Transverse colon (tissue), 4 donors: ENCODE measurements at places on chromosomes 4 and X.

DNA sequence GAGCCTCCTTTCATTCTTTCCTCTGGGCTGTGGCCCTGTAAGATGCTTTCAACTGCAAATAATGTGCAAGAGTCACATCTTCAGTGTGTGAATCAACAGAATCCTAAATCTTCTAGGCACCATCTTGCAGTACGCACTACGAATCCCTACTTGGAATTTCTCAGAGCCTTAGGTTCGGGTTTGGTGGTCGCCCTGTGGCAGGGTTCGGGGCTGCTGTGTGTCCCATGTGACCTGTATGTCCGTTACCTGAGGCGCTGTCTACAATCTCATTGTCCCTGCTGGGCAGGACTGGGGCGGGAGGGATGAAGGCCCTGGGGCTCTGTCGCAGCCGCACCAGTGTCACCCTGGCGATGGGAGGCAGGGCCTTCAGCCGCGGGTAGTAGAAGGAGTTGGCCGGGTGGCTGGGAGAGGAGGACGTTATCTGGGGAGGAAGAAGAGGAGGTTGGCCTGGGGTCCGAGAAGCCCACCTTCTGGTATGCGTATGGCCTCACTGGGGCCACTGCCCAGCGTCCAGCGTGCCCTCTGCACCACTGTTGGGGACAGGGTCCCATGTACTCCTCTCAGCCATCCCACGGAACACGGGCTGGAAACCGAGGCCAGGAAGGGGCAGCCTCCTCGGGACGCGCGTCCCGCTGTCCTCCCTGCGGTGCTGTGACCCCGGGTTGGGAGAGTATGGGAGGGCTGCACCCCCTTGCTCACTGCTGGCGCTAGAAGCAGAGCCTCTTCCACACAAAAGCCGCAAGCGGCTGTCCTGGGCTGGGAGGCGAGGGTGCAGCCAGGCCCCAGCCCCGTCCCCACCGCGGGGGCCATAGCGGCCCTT lies 2.0 kb downstream of the SPON2 start:
- H3K4me3 ChIP-seq: peak overlapping the region; percentile 38
- H3K27me3 ChIP-seq: peaks cover 50% of the 10 kb centered on the region
- peaks cover 32% of the 10 kb centered on the region for H3K4me1 ChIP-seq
- no peaks in the 10 kb centered on the region for H3K36me3 ChIP-seq
- H3K27ac ChIP-seq: peak overlapping the region; percentile 88

- H3K27me3 ChIP-seq: no peaks in the 10 kb centered on the region
- DNase-seq: peak; percentile 43
- H3K27ac ChIP-seq: no peak overlapping the region
- H3K36me3 ChIP-seq: no peaks in the 10 kb centered on the region
- H3K4me1 ChIP-seq: no peaks in the 10 kb centered on the region
Observed at GRCh38 chrX:19544693-19545305, 29.5 kb upstream of the MAP3K15 start.

- no peak overlapping the region for H3K4me3 ChIP-seq
- no peaks in the 10 kb centered on the region for H3K27me3 ChIP-seq
- no peaks in the 10 kb centered on the region for H3K4me1 ChIP-seq
- H3K27ac ChIP-seq: no peak overlapping the region
- no peaks in the 10 kb centered on the region for H3K36me3 ChIP-seq
- no peak for DNase-seq
Observed at GRCh38 chr4:95426455-95426854, 122.3 kb downstream of the UNC5C start.

GRCh38 chrX:42818151-42818921 lies 40.4 kb upstream of the PPP1R2C start:
- H3K27me3 ChIP-seq: no peaks in the 10 kb centered on the region
- H3K27ac ChIP-seq: no peak overlapping the region
- H3K4me1 ChIP-seq: no peaks in the 10 kb centered on the region
- H3K36me3 ChIP-seq: no peaks in the 10 kb centered on the region
- no peak for DNase-seq
- no peak overlapping the region for H3K4me3 ChIP-seq

GRCh38 chr4:185781555-185782215 lies 30.3 kb downstream of the SORBS2 start:
- no peaks in the 10 kb centered on the region for H3K4me1 ChIP-seq
- H3K36me3 ChIP-seq: no peaks in the 10 kb centered on the region
- DNase-seq: no peak
- no peaks in the 10 kb centered on the region for H3K27me3 ChIP-seq
- H3K4me3 ChIP-seq: no peak overlapping the region

DNA sequence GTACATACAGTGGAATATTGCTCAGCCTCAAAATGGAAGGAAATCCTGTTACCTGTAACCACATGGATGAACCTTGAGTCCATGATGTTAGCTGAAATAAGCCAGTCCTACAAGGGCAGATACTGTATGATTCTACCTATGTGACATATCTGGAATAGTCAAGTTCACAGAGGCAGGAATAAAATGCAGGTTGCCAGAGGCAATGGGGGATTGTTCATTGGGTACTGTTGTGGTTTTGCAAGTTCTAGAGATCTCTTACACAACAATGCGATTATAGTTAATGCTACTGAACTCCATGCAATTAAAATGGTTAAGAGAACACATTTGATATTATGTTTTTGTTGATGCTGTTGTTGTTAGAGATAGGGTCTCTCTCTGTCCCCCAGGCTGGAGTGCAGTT lies 74.6 kb downstream of the SHROOM2 start:
- H3K4me1 ChIP-seq: no peaks in the 10 kb centered on the region
- no peak overlapping the region for H3K27ac ChIP-seq
- no peaks in the 10 kb centered on the region for H3K36me3 ChIP-seq
- H3K4me3 ChIP-seq: no peak overlapping the region
- DNase-seq: no peak

DNA sequence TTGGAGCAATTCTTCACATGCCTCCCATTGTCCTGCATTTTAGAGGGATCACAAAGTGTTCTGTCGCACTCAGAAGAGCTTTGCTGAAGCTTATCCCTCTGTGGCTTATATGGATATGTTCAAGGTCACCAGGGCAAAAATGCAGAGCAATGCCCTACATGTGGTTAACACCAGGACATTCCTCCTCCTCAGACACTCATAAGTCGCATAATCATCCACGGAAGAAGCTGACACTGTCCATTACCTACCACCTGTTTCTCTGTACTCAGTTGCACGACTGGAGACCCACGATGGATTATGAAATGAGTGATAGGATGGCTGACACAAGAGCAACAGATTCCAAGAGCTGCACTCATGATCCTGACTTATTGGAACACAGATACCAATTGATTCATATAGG lies 68.7 kb upstream of the PRDX4 start:
- H3K27ac ChIP-seq: no peak overlapping the region
- H3K27me3 ChIP-seq: no peaks in the 10 kb centered on the region
- H3K4me3 ChIP-seq: no peak overlapping the region
- no peak for DNase-seq
- H3K36me3 ChIP-seq: no peaks in the 10 kb centered on the region

DNA sequence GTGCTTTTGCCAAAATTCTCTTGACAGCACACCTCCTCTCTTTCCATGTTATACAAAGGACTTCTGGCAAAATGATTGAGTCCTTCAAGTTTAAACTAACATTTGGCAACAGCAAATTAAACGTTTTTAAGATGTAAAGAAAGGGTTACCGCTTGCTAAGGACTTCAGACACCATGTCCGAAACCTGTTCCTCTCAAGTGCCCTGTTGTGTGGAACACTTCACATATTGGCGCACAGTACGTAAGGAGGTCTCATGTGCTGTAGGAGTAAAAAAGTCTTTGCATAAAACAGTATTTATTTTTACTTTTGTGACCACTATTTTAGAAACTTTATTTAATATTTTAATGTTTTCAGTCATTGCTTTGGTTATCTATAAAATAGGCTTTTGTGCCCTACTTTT lies 33.7 kb upstream of the HPRT1 start:
- H3K36me3 ChIP-seq: no peaks in the 10 kb centered on the region
- H3K27me3 ChIP-seq: no peaks in the 10 kb centered on the region
- H3K4me3 ChIP-seq: no peak overlapping the region
- no peaks in the 10 kb centered on the region for H3K4me1 ChIP-seq
- DNase-seq: no peak

GRCh38 chr4:52234561-52235440 lies 183.7 kb downstream of the SPATA18 start:
- no peak overlapping the region for H3K27ac ChIP-seq
- no peaks in the 10 kb centered on the region for H3K4me1 ChIP-seq
- no peaks in the 10 kb centered on the region for H3K36me3 ChIP-seq
- no peak for DNase-seq
- no peak overlapping the region for H3K4me3 ChIP-seq

DNA sequence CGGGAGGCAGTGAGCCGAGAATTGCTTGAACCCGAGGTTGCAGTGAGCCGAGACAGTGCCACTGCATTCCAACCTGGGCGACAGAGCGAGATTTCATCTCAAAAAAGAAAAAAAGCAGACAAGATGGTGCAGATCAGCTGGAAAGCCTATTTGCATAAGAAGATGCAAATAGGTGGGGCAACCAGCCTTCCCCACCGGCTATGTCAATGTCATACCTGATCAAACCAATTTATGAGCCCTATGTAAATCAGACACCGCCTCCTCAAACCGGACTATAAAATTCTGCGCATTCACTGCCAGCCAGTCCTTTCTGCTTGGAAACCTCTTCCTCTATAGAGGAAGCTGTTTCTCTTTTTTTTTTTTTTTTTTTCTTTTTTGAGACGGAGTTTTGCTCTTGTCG lies 64.5 kb upstream of the CHRNA9 start:
- no peak overlapping the region for H3K4me3 ChIP-seq
- H3K4me1 ChIP-seq: no peaks in the 10 kb centered on the region
- no peaks in the 10 kb centered on the region for H3K36me3 ChIP-seq
- H3K27me3 ChIP-seq: no peaks in the 10 kb centered on the region
- no peak overlapping the region for H3K27ac ChIP-seq

GRCh38 chr4:113687067-113687718 lies 74.3 kb downstream of the CAMK2D start:
- no peak overlapping the region for H3K27ac ChIP-seq
- H3K27me3 ChIP-seq: no peaks in the 10 kb centered on the region
- H3K36me3 ChIP-seq: no peaks in the 10 kb centered on the region

GRCh38 chr4:48470137-48470536 lies 13.0 kb upstream of the SLC10A4 start:
- DNase-seq: no peak
- H3K27me3 ChIP-seq: no peaks in the 10 kb centered on the region

DNA sequence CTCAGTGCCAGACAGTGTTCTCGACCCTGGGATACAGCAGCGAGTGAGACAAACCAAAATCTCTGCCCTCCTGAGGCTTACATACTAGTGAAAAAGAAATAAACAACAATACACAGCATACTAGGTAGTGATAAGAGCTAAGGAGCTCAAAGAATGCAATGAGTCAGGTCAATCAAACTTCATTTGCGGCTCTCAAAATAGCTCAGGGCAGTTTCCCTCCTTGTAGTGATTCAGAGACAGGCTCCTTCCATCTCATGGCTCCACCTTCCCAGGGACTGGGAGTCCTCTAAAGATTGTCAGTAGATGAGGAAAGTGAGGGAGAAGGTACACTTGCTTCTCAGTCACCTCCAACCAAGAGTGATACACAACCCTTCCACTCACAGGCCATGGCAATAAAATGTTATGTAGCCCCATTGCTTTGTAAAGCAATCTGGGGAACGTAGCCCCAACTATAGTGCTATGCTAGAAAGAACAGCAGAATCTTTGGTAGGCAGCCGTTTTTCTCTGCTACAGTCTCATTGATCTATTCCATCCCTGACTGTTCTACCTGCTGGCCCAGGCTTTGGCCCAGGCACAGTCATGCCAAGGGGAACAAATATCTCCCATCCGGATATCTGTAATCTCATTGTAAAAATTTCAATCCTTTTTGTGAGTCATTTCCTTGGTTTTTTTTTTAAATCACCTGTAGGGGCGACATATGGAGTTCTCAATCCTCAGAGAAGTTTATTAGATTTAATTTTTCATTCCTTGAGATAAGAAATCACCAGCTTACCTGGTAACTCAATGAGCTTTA lies 183.1 kb upstream of the S100G start:
- no peaks in the 10 kb centered on the region for H3K36me3 ChIP-seq
- DNase-seq: no peak
- no peaks in the 10 kb centered on the region for H3K27me3 ChIP-seq
- no peak overlapping the region for H3K27ac ChIP-seq
- no peaks in the 10 kb centered on the region for H3K4me1 ChIP-seq
- H3K4me3 ChIP-seq: no peak overlapping the region

DNA sequence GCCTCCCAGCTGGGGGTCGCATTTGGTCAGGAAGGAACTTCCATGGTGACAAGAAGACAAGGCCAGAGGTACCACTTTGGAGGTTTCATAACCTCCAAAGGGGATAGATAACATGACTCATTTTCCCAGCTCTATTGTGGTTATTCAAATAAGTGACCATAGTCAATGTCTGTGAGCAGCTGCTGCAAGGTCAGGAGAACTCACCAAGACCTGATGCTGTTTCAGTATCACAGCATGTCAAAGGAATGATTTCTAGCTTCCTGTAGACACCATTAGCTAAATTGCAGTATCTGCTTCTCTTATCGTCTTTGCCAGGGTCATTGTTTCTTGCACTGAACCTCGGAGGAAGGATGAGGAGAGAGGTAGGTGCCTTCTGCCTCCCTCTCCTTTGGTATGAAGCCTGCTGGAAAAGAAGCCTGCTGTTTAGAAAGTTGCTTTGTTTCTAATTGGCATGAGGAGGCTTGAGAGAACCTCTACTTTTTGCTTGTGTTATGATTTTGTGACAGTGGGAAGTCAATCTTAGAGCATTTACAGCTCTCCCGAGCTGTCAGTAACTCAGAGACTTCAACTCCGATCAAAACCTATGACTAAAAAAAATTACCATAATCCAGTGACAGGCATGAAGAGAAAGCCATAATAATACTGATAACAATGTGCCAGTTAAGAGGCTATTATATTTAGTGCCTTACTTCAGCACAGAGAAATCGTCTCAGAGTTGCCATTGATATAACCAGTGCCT lies 38.0 kb upstream of the GATB start:
- H3K36me3 ChIP-seq: no peaks in the 10 kb centered on the region
- no peak overlapping the region for H3K4me3 ChIP-seq
- DNase-seq: no peak
- peak overlapping the region; percentile 71 for H3K27ac ChIP-seq

DNA sequence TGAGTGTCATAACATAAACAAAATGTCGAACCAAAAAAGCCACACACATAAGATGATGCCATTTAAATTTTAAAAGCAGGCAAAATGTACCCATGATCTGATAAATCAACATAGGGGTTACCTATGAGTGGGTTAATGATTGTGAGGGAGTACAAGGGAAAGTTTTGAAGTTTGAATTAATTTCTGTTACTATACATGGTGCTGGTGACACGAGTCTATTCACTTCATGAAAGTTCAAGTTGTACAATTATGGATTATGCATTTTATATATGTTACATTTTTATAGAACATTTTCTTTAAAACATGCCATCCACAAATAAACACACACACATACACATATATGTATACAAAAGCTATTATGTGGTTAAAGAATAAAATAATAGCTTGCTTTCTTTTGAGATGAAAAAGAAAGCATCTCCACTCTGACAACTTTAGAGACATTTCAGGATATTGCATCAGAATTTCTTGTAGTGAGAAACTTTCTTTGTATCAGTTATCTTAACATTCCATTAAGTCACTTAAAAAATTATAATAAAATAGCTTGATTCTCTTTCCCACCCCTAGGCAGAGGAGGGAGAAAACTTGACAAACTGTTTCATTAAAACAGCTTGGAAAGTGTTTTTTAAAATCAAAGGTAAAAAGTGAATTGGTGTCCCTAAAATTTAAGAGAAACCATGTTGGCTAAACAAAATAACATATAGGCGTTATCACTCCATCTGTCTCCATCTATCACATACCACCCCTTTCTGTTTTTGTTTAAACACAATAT lies 891.8 kb upstream of the NDST4 start:
- no peak overlapping the region for H3K4me3 ChIP-seq
- H3K27me3 ChIP-seq: no peaks in the 10 kb centered on the region
- no peak overlapping the region for H3K27ac ChIP-seq
- no peaks in the 10 kb centered on the region for H3K36me3 ChIP-seq
- DNase-seq: no peak
- H3K4me1 ChIP-seq: no peaks in the 10 kb centered on the region
